ENCODE measurements at places on chromosomes 4 and X.

- no peak for ATAC-seq
Observed at GRCh38 chr4:149441338-149441737, 374.3 kb downstream of the IQCM start.

DNA sequence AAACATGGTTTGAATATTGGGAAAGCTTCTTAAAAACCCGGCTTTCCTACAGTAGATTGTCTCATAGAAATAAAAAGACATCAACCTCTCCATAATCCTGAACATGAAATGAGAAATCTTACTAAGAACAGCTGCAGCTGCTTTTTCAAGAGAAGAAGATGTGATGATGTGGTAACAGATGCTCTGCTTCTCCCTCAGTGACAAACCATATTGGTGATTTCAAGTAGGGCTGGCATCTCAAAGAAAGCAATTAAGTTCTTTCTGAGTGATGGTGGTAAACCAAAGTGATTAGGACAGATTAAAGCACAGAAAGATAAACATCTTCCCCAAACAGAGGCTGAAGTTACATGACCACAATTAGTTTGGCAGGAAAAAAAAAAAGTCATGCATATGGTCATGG is 1477.7 kb downstream of the RAPGEF2 start:
- ATAC-seq = no peak

DNA sequence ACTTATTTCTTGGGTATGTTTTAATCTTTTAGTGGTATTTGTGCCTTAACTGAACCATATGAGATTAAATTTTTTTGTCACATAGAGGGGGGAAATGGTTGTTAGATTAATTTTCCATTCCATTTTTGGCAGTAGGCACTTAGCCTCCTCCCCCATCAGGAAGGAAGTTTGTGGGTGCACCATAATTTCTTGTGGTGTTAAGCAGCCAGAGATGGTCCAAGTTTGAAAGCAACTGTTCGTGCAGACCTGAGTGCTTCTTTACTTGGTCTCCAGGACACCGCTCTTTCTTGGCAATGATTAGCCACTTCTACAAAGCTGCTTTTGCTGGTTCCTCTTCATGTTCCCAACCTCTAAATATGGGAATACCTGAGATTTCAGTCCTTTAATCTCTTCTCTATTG is 92.7 kb upstream of the RPL34 start:
- no peak for ATAC-seq

DNA sequence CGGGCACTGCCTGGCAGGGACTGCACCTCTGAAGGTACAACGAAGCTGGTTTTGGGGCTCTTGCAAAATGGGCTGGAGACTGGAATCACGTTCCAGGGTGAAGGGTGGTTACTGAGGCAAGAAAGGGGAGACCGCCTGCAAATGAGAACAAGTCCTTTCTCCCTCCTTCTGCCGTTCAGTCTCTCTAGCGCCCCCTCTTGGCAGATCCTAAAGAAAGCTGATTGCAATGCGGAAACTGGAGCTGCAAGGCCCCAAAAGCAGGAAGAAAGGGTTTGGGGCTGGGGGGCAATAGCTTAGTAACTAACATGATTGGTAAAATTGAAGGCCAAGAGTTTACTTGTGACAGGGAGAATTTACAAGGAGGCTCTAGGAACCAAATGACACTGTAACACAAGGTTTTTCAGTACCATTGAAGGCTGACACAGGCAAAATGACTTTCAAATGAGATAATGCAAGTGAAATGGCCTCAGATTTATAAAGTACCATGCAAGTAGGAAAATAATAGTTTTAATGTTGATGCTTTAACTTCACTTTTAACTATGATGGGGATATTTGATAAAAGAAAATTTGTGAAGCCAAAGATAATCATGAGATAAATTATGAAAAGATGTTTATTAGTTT is 222.7 kb upstream of the HAND2 start:
- ATAC-seq = no peak

GRCh38 chr4:40301603-40302002 is 33.5 kb upstream of the CHRNA9 start:
- ATAC-seq = peak; percentile 62

- no peak for ATAC-seq
Observed at GRCh38 chr4:148962539-148963290, 520.5 kb upstream of the NR3C2 start.

- no peak for ATAC-seq
Observed at GRCh38 chrX:38634665-38635064, 73.3 kb downstream of the TSPAN7 start.

- no peak for ATAC-seq
Observed at GRCh38 chr4:5804656-5805055, 88.2 kb downstream of the CRMP1 start.

- no peak for ATAC-seq
Observed at GRCh38 chr4:42416017-42416416, 18.7 kb downstream of the SHISA3 start.

DNA sequence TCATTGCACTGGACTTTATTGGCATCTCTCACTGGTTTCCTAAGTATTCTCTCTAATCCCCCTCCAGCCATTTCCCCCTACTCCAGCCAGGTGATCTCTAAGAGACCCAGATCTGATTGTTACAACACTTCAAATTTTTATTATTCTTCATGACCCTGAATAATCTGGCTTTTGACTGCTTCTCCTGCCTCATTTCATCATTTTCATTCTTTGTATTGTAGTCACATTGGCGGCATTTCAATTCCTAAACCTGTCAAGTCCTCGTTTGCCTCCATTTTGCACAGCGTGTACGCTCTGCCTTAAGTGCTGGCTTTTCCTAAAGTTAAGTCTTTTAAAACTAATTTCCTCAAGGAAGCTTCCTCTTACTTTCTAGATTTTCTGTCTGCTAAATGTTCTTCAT is 31.6 kb downstream of the UBE2K start:
- no peak for ATAC-seq

- ATAC-seq = no peak
Observed at GRCh38 chr4:73770917-73771316, 30.5 kb downstream of the CXCL8 start.

- no peak for ATAC-seq
Observed at GRCh38 chrX:44494357-44494756, 48.3 kb downstream of the FUNDC1 start.

- no peak for ATAC-seq
Observed at GRCh38 chr4:26300314-26301307, 20.2 kb upstream of the RBPJ start.

- peak; percentile 34 for ATAC-seq
Observed at GRCh38 chrX:9340598-9341290, 124.1 kb upstream of the TBL1X start.
